ENCODE measurements at places on chromosomes 4 and X.
A peak's percentile ranks its signal among the peaks of the same experiment; 100 is the strongest.

GRCh38 chr4:167906851-167907250, 185.5 kb upstream of the ANXA10 start:
- DNase-seq, result peak; percentile 40

DNA sequence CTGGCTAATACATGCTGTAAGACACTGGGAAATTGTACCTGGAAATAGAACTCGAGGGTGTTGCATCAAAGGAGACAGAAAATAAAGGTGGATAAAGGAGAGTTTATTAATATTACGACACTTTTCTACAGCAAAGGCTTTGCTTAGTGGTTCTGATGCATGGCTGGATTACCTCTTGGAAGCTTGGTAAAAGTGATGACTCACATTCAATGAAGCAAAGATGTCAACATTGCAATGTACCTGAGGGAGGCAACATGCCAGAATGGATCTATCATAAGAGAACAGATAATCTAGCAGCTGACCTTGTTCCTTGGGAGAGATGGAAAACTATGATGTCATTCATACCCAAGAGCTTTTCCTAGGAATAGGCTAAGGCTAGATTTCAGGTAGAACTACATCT, 735.1 kb upstream of the DIAPH2 start:
- DNase-seq, result no peak

GRCh38 chr4:82903737-82904136, 3.2 kb downstream of the THAP9 start:
- no peak for DNase-seq

GRCh38 chr4:123215536-123215935, 181.1 kb upstream of the SPRY1 start:
- no peak for DNase-seq

- no peak for DNase-seq
Measured at GRCh38 chr4:113555868-113556267, 205.7 kb downstream of the CAMK2D start.

GRCh38 chr4:158056689-158057245, 116.1 kb downstream of the GASK1B start:
- DNase-seq, result no peak

GRCh38 chrX:151735219-151735618, 673 bp downstream of the CNGA2 start:
- DNase-seq, result no peak

DNA sequence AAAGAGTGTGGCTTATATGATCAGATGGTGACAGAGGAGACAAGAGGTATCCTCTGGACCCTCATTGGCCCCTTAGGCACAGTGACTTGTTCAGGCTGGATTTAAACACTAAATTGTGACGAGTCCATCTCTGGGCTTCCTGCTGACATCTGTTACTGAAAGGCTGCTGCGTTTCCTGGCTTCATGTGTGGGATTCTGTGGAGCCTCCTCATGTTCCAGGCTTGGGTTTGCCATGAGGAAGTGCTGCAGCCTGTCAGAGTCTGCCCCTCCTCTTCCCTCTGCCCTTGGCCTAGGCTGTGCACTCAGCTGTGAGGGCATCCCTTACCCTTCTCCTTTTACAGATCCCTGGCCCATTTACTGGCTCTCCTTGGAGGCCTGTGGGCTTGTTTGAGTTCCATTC, 159.1 kb upstream of the TTC29 start:
- no peak for DNase-seq

DNA sequence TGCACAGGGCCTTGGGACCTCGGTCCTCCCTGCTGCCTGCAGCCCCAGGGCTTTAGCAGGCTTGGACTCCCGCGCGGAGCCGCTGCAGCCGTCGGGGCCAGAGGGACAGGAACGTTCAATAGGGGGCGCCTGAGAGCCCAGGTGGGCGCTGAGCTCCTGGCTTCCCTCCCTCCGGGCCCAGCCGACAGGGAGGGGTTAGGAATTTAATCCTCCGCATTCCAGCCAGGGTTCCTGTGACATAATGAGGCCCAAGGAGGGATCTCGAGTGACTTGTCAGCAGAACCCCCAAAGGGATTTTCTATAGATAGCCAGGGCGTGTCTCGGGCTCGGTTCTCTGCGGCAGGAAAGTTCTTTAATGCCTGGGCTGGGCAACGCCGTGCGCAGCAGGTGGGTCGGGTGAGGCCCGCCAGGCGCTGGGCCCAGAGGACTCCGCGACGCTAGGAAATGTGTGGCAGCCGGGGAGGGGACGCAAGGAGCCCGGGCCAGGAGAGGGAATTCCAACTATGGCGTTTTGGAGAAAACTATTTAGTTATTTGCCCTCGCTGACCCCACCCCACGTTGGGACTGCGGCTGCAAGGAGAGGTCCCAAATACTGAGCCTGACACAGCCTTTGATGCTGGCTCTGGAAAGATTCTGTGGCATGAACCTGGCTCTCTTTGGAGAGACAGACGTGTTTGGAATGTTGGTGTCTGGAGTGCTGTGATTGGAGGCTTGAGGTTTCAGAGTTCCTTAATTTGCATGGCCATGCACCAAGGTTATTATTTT, 285.2 kb upstream of the GATB start:
- DNase-seq, result no peak

DNA sequence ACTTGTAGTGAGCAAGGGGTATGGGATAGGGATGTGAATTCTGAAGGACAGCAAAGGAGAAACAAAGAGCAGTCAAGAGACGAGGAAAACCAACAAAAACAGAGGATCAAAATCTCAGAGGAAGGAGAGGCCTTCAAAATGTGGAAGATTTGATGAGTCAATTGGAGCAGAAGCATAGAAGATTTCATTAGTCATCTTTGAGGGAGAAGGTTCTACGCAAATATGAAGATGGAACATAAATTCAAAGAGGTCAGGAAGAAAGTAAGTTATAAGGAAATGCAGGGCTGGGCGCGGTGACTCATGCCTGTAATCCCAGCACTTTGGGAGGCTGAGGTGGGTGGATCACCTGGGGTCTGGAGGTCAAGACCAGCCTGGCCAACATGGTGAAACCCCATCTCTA, 35.4 kb downstream of the MID2 start:
- DNase-seq, result peak; percentile 53

GRCh38 chr4:129839687-129840086, 743.7 kb downstream of the C4orf33 start:
- DNase-seq, result peak; percentile 23

DNA sequence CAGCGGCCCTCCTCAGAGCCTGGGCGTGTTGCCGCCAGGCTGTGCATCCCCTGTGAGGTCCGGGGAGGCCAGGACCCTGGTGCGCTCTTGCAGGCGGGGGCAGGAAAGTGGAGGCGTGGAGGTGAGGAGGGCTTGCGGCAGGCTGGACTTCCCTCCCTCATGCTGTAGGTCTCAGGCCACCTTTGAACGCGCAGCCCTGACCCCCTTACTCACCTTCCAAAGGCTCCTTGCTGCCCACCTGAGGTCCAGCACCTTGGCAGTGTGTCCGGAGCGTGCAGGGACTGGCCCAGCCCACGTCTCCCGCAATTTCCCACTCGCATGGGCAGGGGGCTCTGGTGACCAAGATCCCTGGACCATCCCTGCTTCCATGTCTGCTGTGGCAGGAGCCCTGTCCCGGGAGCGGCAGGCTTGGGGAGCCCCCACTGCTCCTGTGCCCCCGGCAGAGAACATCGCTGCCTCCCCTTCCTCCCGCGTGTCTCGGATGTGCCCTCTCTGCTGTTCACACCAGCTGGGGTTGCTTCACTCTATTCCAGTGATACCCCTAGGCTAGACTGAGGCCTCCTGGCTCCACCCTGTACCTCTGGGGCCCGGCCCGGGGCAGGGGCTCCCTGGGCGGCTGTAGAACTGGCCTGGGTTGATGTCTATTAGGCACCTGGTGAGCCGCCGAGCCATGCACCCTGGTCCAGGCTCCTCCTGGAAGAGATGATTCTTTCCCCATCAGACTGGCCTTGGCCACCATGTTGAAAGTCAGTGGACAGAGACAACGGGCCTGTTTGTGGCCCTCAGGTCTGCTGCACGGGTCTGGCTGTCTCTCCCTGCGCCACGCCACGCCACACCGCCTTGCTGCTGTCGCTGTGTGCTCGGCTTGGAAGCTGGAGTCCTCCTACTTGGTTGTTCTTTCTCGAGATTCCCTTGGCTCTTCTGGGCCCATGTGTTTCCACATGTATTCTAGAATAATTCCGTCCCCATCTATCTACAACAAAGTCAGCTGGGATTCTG, 95.4 kb upstream of the ADRA2C start:
- DNase-seq, result no peak

DNA sequence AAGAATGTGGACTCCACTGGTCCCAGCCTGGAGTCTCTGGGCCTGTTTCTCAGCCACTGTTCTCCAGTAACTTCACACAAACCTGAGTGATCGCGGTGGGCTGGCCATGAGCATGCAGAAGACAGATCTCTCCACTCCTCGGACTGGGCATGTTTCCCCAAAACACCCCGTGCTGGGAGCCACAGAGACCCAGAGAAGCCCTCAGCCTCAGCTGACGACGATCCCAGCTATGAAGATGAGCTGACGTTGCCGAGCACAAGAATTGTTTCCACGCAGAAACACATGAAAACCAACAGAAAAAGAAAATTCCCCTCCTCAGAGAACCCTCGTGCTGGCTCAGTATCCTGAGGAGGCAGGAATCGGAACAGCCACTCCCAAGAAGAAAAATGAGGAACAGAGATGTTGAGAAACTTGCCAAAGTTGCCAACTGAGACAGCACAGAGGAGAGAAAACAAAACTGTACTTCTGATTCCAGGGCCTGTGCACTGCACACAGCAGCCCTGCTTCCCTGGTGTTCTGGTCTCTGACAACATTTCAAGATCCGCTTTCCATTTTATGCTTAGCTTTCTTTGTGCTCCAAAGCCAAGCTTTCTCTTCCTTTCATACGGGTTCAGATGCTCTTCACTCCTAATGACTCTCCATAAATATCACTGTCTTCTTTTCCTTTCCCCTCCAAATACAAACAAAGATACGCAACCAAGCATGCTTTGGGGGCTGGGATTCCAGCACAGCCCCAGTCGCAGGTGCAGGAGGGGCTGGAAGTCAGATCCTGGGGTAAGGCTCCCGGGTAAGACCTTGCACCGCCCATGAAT, 81.4 kb downstream of the IRF2 start:
- peak; percentile 18 for DNase-seq

- DNase-seq, result no peak
Measured at GRCh38 chr4:42410446-42410845, 13.2 kb downstream of the SHISA3 start.

- DNase-seq, result no peak
Measured at GRCh38 chrX:71636438-71637252, 18.3 kb upstream of the CXCR3 start.

GRCh38 chr4:28007693-28008092, 1147.1 kb downstream of the STIM2 start:
- no peak for DNase-seq

DNA sequence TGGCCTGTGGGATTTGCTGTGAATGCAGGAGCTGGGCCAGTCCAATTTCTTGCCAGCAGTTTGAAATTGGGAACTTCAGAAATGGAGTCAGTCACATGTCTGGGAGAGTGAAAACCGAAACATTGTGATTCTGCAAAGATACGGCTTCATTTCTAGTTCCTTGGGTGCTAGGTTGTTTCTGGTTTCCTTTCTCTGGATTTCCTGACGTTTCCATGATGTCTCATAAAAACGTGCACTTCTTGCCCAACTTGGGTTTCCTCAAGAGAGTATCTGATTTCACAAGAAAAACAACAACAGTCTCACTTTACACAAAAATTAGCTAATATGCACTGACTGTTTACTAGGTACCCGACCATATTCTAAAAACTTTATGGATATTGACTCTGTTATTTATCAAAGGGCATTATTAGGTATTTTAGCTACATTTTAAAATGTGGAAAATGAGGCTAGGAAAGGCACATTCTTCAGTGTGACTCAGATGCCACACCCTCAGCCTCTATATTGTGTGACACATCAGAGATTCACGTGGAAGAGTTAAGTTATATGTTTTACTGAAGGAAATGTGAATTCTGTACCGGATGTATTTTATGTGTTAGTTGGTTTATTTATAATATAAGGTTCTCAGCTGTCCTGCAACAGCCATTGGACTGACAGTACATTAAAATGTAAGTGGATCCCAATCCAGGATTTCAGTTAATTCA, 225.0 kb upstream of the PUDP start:
- peak; percentile 84 for DNase-seq

- peak; percentile 48 for DNase-seq
Measured at GRCh38 chr4:46506876-46507275, 116.9 kb upstream of the GABRA2 start.

DNA sequence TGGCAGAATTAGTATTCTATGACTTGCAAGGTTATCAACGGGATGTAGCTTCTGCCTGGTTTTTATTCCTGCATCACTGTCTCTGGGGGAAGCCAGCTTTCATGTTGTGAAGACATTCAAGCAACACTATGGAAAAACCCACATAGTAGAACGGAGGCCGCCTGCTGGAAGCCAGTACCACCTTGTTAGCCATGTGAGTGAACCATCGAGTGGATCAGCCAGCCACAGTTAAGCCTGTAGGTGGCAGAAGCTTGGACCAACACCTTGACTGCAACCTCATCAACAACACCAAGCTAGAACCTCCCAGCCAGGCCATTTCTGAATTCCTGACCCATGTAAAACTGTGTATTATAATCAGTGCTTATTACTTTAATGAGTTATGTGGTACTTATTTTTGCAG, 538.2 kb downstream of the KCNIP4 start:
- DNase-seq, result no peak

- peak; percentile 79 for DNase-seq
Measured at GRCh38 chr4:98603683-98604521, 54.5 kb downstream of the TSPAN5 start.

Data from fibroblast of mammary gland (primary cell).